ENCODE measurements at places on chromosomes 6 and 20.

GRCh38 chr20:15597306-15597705 lies 975.9 kb downstream of the KIF16B start:
- no peak for DNase-seq

- DNase-seq = no peak
Observed at GRCh38 chr20:46494077-46494476, 19.3 kb downstream of the ZNF334 start.

- no peak for DNase-seq
Observed at GRCh38 chr20:8663424-8663823, 405.5 kb upstream of the PLCB4 start.

DNA sequence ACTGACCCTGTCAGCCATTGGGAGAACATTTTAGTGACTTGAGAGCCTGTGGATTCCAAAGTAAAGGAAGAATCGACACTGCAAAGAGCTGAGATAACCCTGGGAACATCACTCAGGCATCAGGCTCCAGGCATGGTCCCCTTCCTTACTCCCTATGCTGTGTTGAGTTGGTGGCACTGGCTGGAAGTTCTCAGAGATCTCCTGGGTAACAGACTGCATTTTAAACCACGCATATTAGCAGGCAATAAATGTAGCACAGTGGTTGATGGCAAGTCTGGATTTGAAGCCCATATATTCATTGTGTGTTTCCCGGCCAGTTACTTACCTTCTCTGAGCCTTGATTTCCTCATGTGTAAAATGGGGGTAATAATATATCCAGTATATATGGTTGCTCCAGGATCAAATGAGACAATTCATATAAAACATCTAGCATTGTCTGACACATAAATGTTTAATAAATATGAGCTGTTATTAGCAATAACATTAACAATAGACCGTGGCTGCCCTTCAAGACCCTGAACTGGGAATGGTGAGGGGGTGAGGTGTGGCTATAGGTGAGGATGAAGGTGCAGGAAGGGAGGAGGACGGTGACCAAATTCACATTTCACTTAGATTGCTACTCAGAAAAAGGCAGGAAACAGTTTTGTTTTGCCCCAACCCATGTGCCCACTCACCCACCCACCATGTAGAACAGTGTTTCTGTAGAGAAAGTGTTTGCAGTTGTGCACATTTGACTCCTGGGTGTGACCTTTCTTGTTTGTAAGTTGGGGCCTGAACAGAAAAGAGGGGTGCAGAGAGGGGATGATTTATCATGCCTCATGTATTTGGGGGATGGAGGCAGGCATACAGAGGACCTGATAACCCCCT lies 2.1 kb downstream of the PLCG1 start:
- DNase-seq = no peak

GRCh38 chr6:44050872-44051505 lies 76.3 kb downstream of the MRPL14 start:
- DNase-seq = no peak

GRCh38 chr6:168188369-168189199 lies 109.6 kb upstream of the FRMD1 start:
- DNase-seq = no peak

GRCh38 chr6:118382126-118382525 lies 166.0 kb upstream of the PLN start:
- DNase-seq = no peak

GRCh38 chr6:11804135-11804534 lies 25.5 kb upstream of the ADTRP start:
- no peak for DNase-seq

DNA sequence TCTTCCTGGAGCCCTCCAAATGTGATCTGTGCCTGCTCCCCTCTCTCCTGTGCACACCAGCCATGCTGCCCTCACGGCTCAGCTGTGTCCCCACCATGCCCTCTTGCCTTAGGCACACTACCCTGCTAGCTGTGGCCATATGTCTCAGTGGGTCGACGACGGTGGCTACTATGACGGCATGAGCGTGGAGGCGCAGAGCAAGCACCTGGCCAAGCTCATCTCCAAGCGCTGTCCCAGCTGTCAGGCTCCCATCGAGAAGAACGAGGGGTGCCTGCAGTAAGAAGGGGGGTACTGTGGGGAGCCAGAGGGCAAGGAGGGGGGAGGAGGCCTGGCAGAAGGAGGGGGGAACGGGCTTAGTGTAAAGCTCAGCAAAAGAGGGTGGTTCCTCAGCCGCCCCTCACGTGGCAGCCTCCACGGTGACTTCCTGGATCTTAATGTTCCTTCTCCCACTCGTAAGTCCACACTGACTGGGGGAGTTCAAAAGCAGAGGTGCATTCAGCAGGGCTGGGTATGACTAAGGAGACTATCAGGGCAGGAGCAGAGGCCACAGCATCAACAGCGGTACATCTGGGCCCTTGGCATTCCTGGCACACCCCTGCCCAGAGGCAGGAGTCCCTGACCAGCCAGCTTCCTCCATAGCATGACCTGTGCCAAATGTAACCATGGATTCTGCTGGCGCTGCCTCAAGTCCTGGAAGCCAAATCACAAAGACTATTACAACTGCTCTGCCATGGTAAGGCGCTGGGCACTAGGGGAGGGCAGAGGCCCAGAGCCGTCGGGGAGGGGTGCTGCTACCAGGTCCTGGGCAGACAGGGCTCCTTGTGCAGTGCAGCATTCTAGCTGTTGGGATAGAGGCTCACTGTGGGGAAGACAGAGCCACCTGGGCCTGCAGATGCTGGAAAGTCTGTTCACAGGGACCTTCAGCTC lies 8.0 kb downstream of the DNPH1 start:
- DNase-seq = no peak

GRCh38 chr6:145530454-145530853 lies 204.9 kb downstream of the EPM2A start:
- DNase-seq = no peak

DNA sequence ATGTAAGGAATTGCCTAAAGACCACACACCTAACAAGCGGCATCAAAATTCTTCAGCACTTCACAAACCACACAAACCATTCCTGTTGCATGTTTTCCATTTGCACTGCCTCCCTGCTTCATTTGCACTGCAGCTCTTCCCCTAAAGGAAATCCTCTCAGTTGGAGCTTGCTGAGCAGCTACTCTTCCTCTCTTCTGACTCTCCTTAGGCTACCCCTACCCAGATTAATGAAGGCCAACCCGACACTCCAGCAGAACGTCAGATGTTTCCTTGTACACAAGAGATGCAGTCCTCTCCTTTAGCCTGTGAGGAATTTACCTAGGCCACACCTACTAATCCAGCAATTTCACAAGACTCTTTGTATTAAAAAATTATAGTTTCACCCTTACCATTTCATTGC lies 8.1 kb downstream of the BEND6 start:
- DNase-seq = no peak

- no peak for DNase-seq
Observed at GRCh38 chr6:6746970-6747338, 158.4 kb downstream of the LY86 start.

- no peak for DNase-seq
Observed at GRCh38 chr6:109262261-109262660, 120.0 kb downstream of the CD164 start.

GRCh38 chr6:31877125-31877650 lies 1.6 kb downstream of the SLC44A4 start:
- DNase-seq = no peak

- no peak for DNase-seq
Observed at GRCh38 chr6:46468403-46469010, 22.7 kb downstream of the RCAN2 start.

DNA sequence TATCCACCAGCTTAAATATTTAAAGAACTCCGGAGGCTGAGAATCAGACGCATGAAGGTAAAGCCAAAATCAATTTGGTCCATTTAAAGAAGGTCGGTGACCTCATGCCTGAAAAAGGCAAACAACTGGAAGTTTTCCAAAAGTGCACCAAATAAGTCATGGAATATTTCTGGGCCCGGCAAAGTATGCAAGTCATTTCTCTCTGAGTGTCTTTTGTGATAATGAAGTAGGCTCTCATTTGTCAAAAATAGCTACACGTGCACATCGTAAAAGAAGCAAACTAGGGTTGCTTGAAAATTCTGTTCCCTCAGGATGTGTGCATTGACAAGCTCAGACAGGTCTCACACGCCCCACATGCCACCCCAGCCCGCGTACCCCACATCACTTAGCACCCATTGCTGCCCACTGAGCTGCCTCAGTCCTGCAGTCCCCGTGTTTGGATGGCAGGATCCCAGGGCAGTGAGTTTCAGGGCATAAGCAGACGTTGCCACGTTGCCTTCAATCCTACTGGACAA lies 20.5 kb upstream of the PYGB start:
- no peak for DNase-seq

GRCh38 chr20:48051794-48052474 lies 266.7 kb upstream of the SULF2 start:
- no peak for DNase-seq

DNA sequence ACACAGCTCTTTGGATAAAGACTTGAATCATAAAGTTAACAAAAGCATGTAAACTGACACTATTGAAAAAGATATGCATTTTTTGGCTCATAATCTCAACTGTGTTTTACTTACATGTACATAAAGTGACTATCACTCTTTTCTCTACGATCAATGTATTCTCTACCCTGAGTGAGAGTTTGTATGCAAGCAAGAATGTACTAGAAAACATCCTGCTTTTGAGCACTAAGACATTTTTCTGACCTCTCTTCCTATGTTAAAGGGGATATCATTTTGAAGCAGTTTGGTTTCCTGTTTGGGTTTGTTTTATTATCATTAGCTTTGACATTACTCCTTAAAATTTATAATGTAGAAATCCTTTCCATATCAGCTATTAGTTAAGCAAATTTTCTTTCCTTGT lies 910.8 kb downstream of the C6orf118 start:
- DNase-seq = no peak

DNA sequence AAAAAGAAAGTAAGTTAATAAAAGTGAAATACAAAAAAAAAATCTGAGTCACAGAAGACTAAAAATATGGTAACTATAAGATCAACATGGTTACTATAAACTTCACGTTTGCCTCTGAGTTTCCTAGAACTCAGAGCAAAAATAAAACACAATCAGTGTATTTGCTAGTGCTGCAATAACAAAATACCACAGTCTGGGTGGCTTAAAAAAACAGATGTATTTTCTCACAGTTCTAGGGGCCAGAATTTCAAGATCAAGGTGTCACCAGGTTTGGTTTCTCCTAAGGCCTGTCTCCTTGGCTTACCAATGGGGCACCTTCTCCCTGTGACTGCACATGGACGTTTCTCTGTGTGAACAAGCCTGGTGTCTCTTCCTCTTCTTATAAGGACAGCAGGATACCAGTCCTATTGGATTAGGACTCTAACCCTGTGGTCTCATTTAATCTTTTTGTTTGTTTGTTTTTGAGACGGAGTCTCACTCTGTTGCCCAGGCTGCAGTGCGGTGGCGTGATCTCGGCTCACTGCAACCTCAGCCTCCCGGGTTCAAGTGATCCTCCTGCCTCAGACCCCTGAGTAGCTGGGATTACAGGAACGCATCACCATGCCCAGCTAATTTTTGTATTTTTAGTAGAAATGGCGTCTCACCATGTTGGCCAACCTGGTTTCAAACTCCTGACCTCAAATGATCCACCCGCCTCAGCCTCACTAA lies 104.9 kb upstream of the LOC128125822 start:
- no peak for DNase-seq

DNA sequence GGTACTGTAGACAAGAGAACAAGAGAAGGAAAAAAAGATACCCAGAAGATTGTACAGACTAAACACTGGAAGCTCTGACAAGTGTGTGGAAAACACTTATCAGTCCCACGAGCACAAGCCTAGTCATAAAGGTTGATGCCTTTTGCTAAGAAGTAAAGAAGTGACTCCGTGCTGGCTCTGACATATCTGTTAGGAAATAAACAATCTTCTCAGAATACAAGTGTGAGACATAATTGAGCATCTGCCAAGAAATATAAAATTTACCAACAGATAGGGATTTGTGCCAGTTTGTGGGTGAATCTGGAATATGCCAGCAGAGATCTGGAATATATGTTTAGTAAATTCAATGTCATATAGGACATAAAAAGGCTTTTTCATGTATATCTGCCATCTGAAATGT lies 258.7 kb upstream of the RNF217 start:
- no peak for DNase-seq

DNA sequence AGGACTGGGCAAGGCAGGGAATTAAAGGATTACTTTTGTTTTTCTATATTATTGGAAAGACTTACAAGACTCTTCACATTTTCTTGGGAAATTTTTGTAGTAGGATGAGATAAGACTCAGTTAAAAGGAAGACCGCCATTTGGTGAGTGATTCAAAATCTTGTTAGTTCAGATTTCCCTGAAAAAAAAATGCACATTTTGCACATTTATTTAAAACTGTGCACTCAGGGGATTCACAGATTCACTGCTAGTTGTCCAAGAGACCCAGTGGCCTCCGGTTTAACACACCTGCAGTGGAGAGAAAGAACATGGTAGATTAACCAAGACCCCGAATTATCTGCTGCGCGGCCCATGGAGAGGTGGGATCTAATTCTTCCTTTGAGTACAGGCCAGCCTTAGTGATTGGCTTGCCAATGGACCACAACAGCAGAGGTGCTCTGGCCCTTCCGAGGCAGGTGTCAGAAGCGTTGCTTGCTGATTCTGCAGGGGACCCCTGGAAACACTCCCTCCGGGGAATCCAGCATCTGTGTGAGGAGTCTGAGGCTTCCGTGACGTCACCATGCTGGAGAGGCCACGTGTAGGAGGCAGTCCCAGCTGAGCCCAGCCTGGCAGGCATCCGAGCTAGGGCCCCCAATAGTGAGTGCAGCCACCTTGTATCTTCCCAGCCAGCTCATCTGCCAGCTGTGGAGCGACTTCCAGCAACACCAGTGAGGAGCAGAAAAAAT lies 68.9 kb downstream of the ZNF217 start:
- DNase-seq = no peak

GRCh38 chr20:57428324-57429158 lies 37.3 kb downstream of the RBM38 start:
- no peak for DNase-seq

GRCh38 chr20:8244637-8245036 lies 112.6 kb downstream of the PLCB1 start:
- DNase-seq = no peak

- no peak for DNase-seq
Observed at GRCh38 chr20:59010321-59010994, 3.4 kb upstream of the CTSZ start.

DNA sequence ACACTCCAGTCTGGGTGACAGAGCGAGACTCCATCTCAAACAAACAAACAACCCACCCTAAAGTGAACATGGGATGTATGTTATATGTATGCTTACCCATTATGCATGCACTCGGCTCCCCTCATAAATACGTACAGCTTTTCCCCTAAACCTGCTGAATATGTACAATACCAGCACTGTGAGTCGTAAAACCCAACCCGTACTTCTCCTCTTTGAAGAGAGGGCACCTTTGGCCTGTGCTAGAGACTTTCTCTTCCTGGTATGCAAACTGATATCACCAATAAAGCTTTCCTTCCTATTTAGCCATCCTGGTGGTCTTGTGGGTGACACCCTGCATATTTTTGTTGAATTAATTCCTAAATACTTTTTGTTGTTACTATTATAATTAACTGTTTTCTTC lies 51.3 kb downstream of the VSTM2L start:
- no peak for DNase-seq

DNA sequence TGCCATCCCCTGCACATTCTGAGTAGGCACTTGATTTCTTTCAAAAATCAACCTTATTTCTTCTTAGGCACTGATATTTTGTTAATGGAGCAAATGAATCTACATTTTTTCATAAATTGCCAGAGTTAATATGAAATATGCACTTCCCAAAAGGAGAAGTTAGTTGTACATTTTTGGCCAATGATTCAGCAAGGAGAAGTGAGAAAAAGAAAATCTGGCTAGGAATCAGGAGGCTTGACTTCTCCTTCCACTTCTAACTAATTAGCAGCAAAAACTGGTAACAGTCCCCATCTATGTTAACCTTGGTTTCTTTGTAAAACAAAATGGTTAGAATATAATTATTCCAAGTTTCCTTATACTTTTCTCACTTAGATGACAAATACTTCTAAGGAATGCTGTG lies 7.0 kb upstream of the DSE start:
- no peak for DNase-seq
